ENCODE measurements at places on chromosomes 3 and 15. TPM values are rescaled to one million over a fixed set of nuclear protein-coding genes. Genes with fewer than 3 reads are reported as not detected.

- no peak for DNase-seq
These were observed 3.6 kb upstream of the ATOSA start for GRCh38 chr15:52682781-52683180.

Gene SEC62
- 117 TPM for total RNA-seq

GRCh38 chr3:73664389-73664788, 39.6 kb upstream of the PDZRN3 start:
- DNase-seq: no peak

DNA sequence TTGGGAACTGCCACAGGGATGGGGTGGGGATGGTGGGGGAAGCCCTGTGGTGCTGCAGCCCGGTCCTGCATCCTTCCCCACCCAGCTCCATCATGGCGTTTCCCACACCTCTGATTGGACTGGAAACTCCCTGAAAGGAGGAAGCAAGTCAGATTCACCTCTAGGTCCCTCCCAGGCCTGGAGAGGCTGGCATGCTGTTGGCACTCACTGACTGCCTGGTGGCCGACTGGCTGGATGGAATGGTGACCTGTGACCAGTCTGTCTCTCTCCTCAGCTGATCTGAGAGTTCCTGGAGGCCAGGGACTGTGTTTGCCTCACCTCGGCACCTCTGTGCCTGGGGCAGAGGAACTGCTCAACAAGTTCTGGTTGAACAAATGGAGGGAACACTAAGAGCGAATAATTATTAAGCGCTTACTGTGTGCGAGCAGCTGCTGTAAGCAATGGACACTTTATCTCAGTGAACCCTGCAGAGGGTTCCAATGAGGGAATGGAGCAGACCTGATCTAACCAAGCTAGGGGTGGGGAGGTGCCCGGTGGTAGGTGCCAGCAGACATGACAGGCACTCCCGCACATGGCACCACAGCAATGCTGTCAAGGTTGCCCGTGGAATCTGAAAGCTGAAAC, 3.5 kb upstream of the HHATL start:
- no peak for DNase-seq

Measured in astrocyte (in vitro differentiated cells and primary cell).